ENCODE measurements at places on chromosomes 3 and 15.

DNA sequence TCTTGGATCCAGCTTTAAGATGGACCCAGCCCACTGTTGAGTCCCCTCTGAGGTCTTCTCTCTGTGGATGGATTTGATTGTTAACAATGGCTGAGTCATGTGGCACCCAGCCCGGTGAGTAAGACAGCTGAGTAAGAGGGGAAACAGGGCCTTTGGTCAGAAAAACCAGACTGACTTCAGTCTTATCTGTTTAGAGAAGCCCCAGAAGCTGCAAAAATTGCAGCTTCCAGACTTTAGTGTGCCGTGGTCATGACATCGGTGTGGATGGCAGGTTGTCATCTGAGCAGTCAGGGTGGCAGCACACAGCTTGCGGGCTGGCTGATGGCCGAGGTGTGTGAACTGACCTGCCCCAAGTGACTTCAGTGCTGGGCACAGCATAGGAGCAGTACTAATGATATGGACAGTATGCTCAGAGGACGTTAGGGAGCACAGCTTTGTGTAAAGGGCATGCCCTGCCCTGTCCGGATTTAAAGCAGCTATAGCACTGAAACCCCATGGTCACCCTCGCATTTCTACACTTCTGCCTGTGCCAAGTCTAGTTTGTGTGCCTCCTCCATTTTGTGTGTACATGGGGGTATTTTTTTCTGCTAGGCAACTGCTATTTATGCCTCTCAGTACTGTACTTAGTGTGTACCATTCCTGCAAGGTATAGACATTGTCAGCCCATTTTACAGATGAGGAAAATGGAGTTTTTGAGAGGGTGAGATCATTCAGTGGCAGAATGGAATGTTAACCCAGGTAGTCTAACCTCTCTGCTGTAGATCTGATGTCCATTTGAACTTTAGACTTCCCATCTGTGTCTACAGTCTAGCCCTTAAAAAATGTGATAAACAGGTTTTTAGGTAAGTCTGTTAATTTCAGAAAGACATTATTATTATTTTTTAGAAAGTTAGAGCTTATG, 44.4 kb downstream of the FLNB start:
- DNase-seq, result peak; percentile 99

DNA sequence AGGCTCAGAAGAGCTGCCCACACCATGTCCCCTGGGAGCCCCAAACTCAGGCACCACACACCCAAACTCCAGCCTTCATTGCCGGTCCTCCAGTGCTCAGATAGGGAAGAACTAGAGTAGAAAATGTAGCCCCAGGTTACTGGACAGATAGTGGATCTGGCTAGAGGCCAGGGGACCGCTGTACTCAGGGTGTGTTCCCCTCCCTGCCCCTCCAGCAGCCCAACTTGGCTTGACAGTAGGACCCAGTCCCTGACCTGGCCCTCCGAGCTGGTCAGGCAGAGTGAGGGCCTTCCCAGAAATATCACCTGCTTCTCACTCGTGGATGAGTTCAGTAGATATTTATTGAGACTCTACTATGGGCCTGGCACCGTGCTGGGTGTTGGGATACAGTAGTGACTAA, 100.0 kb downstream of the CORO2B start:
- DNase-seq, result no peak

DNA sequence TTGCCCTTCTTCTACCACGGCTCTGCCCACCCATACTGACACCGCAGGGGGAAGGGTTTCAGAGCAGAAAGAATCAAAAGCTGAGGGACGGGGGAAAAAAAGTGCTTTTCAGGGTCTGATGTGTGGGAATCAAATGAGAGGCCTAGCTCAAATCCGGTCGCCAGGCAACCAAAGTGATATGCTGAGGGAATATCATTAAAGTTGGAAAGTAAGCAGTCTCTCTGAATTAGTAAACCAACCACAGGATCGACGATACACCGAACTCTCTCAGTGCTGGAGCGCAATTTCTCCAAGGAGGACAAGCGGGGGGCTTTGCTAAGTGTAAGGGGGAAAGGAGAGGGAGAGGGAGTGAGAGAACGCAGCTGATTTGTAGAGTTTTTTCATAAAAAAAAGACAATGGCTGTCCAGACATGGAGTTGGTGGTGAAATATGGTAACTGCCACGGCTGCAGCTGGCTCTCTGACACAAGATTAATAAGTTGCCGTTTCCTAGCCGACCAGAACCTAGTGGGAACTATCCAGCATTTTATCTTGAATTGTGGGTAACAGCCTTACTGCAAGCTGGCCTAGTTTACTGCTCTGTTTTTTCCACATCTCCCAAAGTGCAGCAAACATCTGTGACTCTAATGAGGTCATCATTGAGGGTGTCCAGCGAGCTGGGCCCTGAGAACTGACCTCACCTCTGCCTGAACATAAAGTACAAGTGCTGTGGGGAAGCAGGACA, 530.2 kb downstream of the SOX2 start:
- DNase-seq, result no peak

DNA sequence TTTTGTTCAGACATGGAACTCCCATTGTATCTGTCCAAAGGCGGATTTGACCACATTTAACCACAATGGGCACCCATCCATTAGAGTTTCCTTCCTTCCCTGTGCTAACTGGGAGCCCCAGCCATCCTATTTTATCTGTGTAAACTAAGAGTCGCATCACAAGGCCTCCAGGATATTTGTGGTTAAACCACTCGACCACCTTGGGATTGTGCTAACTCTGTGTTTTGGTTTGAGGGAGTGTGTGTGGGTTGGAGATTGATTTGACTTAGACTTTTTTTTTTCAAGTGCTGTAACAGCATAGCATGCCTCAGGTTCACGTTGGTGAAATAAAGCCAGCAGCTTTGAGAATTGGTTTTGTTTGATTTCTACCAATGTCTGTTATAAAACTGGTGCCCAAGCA, 100.4 kb upstream of the TP63 start:
- DNase-seq, result no peak

DNA sequence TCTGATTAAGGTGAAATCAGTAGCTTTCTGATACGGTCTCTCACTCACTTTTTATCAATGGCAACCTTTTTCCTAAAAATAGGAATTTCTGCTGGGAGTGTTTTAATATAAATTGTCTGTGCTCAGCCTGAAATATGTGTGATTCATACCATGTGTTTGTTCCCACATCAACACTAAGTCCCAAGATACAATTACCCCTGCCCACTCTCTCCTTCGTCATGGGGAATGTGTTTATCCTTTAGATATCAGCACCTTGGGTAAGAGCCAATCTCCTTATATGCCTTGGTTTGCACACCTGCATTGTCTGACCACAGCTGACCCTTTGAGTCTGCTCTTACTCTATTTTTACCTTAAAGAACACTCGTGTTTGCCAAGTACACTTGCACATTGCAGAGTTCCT, 356.4 kb downstream of the LPP start:
- peak; percentile 96 for DNase-seq

GRCh38 chr3:143439817-143440216, 320.2 kb downstream of the CHST2 start:
- no peak for DNase-seq

- peak; percentile 83 for DNase-seq
Observed at GRCh38 chr3:40299721-40300335, 9.7 kb upstream of the EIF1B start.

DNA sequence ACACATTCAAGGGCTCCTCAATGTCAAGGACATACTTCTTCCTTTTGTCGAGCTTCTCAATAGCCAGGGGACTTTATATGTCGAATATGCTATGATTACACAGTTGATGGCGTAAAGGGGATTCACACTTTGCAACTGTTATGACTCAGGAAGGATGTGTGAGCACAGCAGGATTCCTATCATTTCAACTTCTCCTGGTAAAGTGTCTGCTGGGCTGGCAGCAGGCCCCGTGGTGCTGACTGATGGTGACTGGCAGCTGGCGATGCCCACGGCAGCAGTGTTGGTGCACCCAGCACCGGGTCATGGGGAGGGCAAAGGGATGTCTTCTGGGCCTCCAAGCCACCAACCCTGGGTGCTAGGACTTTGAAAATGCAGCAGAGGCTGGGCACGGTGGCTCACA, 44.8 kb upstream of the GNB5 start:
- DNase-seq, result no peak

All from IMR-90 (cell line).